ENCODE measurements at places on chromosomes 2 and 18.

DNA sequence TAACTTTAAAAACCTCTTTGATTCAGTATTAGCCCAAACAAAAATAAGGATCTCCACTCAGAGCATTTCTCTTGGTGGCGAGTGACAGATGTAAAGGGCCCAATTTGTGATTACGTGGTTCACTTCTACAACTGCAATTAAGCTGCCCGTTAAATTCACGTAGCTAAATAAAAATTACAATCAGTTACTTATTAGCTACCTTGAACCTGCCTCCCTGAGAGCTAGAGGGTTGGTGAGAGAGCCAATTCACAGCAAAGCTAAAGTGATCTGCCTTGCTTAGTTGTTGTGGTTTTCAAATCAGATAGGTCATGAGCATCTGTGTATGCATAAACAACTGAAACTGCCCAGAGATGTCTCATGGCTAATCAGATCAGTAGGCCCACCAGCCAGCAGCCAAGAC is 156.7 kb downstream of the RNF152 start:
- DNase-seq: no peak

DNA sequence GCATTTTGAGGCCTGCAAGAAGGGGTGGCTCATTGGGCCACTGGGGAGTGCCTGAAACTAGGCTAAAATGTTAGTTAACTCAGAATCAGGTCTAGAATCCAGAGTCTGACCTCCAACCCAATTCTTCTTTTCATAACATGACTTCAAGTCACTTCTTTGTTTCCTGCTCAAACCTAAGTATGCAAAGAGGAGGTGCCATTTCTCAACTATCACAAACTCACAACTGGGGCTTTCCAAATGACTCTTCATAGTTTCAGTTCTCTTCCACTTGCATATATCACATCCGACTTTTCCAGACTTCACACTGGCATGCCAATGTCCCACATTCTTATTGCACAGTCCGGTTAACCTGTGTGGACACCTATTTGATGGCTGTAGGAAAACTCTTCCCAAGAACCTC is 211.6 kb downstream of the TCF4 start:
- DNase-seq: no peak

DNA sequence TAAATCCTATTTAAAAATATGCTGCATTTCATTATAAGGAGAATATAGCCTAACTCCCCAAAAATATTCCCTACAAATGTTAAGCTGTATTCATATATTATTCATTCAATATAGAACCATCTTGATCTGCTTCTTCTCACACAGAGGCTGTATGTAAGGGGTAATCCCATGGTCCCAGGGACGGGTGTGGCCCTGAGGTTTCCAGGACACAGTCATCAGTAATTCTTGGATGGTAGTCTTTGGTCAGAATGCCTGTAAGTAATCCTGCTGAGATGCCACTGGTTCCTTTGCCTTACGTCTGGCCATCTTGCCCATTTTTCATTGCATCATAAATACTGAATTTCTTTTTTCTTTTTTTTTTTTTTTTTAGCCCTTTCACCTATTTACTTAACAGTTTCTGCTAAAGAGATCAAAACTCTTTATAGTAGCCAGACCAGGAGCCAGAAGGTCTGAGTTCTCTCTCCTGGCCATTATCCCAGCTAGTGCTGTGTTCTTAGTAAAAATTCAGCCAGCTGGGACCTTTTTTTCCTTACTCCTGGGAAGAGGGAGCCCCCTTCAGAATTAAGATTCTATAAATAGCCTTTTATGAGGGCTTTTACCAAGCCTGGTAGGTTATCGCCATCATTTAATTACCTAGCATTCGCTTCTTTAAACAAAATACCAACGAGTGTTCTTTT is 134.9 kb downstream of the SOX11 start:
- DNase-seq: no peak

DNA sequence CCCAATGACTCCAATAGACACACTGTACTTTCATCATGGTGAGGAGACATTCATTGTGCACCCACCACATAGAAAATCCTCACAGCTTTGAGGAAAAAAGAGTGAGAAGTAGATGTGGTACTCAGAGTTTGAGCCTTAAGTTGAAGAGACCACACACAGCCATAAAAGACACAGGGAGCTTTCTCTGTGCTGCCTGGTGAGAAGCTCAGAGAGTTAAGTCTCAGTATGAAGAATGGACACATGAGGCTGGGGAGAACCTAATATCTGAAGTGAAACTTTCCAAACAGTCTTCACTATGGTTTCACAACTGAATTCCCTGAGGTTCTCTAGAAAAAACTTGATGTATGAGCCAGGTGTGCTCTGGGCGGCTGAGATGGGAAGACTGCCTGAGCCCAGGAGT is 237.9 kb downstream of the NBAS start:
- DNase-seq: no peak

GRCh38 chr2:72994991-72995380 is 76.5 kb downstream of the SFXN5 start:
- DNase-seq: no peak

DNA sequence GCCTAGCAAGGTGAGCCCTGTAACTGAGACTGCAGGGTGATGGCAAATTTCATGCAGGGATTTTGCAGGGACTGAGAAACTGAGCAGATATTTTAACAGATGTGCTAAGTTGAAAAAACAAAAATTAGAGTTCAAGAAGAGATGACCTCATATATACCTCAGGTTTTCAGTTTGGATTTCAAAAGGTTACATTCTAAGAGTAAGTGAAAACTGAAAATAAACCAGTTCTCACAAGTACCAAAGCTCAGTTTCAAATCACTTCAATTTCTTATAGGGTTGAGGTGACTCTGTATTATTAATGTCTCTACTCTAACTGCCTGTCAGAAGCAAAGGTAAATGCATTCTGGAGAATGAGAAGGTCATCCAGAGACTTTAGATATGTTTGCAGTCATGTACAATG is 237.4 kb upstream of the VRK2 start:
- DNase-seq: peak; percentile 42

- DNase-seq: no peak
Observed at GRCh38 chr2:65765376-65765775, 333.0 kb upstream of the SPRED2 start.

GRCh38 chr18:78156466-78156865 is 823.2 kb upstream of the SALL3 start:
- no peak for DNase-seq

DNA sequence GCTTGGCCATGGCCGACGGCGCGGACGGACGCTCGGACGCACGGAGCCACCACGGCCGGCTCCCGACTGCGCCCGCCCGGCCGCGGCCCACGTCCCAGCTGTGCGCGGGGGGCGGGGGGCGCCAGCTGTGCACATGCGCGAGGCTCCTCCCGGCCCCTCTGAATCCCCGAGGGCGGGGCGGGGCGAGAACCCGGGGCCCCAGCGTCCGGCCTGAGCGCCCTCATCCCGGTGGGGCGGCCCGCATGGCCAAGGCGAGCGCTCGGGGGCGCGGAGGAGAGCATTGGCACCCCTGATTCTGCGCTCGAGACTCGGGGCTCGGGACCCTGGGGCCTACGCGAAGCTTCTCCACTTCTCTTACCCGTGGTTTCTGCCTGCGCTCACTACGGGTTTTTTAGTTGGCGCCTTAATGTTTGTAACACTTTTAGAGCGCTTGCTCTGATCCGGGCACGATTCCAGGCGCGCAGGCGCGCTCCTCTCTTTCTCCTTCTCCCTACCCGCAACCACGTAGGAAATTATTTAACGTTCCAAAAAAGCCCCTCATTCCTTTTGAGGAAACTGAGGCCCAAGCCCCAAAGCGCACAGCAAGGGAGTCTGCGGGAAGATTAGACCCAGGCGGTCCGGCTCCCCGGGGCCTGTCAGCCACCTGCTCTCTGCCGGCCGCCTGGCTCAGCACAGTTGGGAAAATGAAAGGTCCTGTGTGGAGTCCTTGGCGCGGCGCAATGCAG is at the start of gene PXDN:
TSS of gene PXDN (minus strand) at position 70 of the 725 bp plus-strand sequence. CDS start at position 10, 60 bp downstream.
- DNase-seq: no peak

DNA sequence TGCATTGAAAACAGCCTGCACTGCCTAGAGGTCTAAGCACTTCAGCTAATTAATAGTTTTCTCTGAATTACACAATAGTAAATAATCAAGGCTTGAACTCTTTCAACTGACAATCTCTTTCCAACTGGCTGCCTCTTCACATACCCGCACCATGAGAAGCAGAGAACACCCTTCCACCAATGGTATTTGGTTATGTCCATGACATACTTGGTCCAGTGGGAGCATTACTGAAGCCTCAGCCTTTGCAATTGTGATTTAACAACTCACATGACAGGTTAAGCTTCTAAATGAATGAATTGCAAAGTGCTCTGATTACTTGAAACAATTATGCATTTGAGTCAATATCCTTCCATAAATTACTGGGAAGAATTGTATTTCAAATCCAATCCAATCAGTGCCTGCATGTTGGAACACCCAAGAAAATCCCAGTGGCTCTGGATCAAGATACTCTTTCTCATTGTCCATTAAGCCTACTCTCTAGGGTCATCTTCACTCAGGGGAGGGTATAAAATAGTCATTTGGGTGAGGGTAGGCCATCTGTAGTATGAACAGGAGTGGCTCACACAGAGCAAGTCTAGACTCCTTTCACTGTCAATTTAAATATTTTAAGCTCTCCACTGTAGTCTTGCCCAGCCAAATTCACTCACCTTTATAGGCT is 101.1 kb downstream of the HS1BP3 start:
- DNase-seq: no peak

DNA sequence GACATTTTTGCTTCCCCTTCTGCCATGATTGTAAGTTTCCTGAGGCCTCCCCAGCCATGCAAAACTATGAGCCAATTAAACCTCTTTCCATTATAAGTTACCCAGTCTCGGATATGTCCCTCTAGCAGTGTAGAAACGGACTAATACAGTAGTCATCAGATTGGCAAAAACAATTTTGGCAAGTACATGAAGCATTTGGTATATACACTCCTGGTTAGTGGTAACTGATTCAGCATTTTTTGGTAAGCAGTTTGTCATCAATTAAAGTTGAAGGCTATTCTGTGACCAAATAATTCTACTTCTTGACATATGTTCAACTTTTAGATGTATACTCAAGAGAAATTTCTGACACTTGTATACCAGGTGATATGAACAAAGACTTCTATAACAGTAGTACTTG is 190.5 kb upstream of the STON1 start:
- no peak for DNase-seq

DNA sequence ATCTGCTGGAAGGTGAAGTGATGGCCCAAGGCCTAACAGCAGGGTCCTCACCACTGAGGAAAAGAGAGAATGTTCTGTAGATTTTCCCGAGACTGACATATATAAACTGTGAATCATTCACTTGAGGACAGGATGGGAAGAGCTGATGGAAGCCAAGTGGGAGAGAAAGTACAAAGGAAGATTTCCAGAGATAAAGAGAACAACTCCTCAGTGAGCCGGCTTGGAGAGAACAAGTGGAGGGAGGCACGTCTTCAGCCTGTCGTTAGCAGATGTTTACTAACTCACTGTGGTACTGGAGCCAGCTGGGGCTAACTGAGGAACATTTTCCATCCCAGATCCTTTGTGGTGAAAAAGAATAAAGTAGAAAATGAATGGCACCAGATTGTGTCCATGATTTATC is 552.9 kb upstream of the TNP1 start:
- DNase-seq: no peak

DNA sequence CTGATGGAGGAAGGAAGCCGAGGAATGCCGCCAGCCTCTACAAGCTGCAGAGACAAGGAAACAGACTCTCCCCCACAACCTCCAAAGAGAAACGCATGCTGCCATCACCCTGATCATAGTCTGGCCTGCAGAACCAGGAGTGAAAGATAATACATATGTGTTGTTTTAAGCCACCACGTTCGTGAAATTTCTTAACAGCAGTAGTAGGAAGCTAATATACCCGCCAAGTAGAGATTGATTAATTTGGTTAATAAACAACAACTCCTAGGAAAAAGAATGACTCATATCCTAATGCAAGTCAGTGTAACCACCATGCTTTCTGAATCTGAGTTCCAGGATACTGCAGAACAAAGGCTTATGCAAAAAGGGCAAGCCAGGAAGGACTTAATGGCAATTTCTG is 36.6 kb downstream of the LONRF2 start:
- no peak for DNase-seq

DNA sequence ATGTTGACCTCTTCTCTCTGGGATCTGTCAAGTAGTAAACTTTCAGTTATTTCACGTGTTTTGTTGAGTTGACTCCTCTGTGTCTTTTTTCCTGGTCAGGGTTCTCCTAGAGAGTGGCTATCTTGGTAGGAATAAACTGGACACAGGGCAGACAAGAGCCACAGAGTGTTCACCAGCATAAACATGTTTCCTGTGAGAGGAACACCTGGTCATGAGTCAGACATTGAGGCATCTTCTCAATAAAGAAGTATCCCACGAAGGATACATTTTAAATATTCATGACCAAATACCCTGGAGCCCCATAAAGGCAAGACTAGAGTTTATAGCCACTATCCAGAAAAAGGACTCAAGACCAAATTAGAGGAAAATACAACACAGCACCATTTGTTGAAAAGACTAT is 269.7 kb upstream of the ZNF521 start:
- DNase-seq: no peak

- peak; percentile 17 for DNase-seq
Observed at GRCh38 chr2:70855667-70856066, 20.1 kb upstream of the CD207 start.

DNA sequence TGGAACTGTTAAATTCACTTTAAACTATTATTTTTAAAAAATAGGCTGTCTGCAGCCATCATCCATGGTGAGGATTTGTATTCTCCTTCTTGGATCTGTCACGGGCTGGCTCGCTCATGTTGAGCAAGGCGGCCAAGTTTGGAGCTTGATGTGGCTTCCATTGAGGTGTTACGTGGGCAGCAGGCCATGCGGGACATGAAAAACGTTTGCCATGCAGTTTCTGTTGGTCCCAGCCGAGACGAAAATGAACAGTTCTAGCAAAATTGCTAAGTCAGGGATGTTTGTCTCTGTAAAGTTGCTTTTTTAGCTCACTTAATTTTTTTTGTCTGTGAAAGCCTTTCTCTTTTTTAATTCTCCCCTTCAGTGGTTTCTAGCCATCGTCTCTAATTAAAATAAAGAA is 70.2 kb upstream of the MGAT5 start:
- DNase-seq: no peak

- peak; percentile 38 for DNase-seq
Observed at GRCh38 chr2:157787364-157787938, 88.7 kb downstream of the ACVR1 start.

- no peak for DNase-seq
Observed at GRCh38 chr2:20393986-20394385, 43.3 kb upstream of the PUM2 start.

GRCh38 chr2:12083081-12083581 is 336.7 kb downstream of the LPIN1 start:
- DNase-seq: no peak

- DNase-seq: no peak
Observed at GRCh38 chr18:49762191-49763077, 50.9 kb downstream of the ACAA2 start.

DNA sequence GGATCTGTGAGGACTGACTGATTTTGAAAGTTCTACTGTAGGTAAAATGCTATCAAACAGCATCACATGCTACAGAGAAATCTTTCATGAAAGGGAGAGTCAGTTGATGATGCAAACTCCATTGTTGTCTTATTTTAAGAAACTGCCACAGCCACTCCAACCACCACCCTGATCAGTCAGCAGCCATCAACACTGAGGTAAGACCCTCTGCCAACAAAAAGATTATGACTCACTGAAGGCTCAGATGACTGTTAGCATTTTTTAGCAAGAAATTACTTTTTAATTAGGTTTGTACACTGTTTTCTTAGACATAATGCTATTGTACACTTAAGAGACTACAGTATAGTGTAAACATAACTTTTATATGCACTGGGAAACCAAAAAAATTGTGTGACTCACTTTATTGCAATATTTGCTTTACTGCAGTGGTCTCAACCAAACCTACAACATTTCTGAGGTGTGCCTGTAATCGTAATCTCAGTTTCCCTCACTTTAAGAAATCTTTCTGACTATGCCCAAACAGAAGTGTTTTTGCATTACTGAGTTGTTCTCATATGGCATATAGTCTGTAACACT is 42.8 kb downstream of the METTL8 start:
- DNase-seq: peak; percentile 72
